ENCODE measurements at places on chromosomes 6 and 20. TPM values are rescaled to one million over a fixed set of nuclear protein-coding genes. Genes with fewer than 3 reads are reported as not detected.

LY6G6F gene
- total RNA-seq = not detected

PABPC1L gene
- total RNA-seq = 0.44 TPM

DNA sequence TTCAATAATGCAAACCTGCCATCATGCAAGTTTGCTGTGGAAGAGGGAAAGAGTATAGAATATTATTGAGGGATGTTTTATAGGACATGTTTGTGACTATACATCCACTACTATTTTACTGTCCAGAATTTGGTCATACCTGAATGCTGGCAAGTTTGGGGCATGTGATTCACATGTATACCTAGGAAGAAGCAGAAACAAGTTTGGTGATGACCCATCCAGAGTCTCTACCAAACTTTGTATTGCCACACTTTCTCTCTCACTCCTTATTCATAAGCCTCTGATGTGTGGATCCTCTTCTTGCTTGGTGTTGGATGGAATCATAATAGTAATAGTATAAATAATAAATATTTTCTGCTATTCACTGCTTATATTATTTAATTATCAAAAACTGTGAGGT lies 108.5 kb upstream of the FLRT3 start:
- no peak for DNase-seq

- DNase-seq = no peak
These were observed 479.0 kb upstream of the NRSN1 start for GRCh38 chr6:23647045-23647444.

GRCh38 chr6:117346142-117346930 lies 79.4 kb downstream of the ROS1 start:
- DNase-seq = peak; percentile 25

OLIG3 gene
- total RNA-seq = not detected

AFG1L gene
- total RNA-seq = 1.5 TPM

- DNase-seq = no peak
These were observed 10.6 kb downstream of the KCNK17 start for GRCh38 chr6:39303425-39304153.
